Hepatocyte (in vitro differentiated cells): ENCODE measurements at places on chromosomes 7 and 10. TPM values are rescaled to one million over a fixed set of nuclear protein-coding genes. Genes with fewer than 3 reads are reported as not detected.
A peak's percentile ranks its signal among the peaks of the same experiment; 100 is the strongest.

- H3K4me1 ChIP-seq, result peaks cover 10% of the 10 kb centered on the region
These were observed 902 bp upstream of the NFE2L3 start for GRCh38 chr7:26151096-26151495.

DNA sequence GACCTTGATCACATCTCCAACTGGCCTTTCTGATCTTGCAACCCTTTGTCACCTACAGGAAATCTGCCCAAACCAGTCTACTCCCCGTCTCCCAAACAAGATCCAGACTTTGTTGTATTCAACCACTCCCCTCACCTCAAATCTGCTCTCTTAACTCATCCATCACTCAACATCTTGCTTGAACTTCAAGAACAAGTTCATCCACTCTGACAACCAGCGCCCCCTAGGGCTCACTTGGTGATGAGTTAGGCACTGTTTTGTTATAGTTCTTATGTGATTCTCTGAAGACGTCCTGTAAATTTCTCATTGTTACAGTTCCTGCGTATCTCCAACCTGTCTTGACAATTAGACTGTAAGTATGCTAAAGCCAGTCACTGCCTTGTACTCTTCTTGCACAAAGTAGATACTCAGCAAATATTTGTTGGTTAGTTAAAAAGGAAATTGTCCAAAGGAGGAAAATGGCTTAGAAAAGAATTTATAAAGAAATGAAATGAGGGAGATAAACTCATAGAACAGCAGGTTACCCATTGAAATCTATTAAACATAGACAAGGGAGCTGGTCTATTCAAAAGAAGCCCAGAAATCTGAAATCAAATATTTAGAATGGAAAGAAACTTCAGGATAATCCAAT is 5.3 kb downstream of the FRMD4A start:
- no peak overlapping the region for H3K27ac ChIP-seq
- no peaks in the 10 kb centered on the region for H3K4me1 ChIP-seq
- H3K36me3 ChIP-seq, result no peaks in the 10 kb centered on the region
- no peaks in the 10 kb centered on the region for H3K27me3 ChIP-seq
- peak; percentile 48 for DNase-seq

TMUB1 gene
- 40.5 and 45.0 TPM in 2 replicates for total RNA-seq

GRCh38 chr7:131455001-131455400 is 101.4 kb downstream of the PODXL start:
- DNase-seq, result no peak
- no peak overlapping the region for H3K4me3 ChIP-seq
- H3K4me1 ChIP-seq, result no peaks in the 10 kb centered on the region
- no peak overlapping the region for H3K27ac ChIP-seq
- H3K36me3 ChIP-seq, result no peaks in the 10 kb centered on the region

TYW1B gene
- total RNA-seq, result 1.9 TPM in 2 replicates

MET gene
- 29.3 and 35.7 TPM in 2 replicates for total RNA-seq

CFAP46 gene
- 1.6 and 2.4 TPM in 2 replicates for total RNA-seq

- H3K4me3 ChIP-seq, result no peak overlapping the region
- no peaks in the 10 kb centered on the region for H3K36me3 ChIP-seq
- H3K27me3 ChIP-seq, result no peaks in the 10 kb centered on the region
- no peak for DNase-seq
These were observed 14.5 kb upstream of the RNF216 start for GRCh38 chr7:5795752-5796475.

FAM20C gene
- total RNA-seq, result 42.5 and 47.8 TPM in 2 replicates

MOGAT3 gene
- 6.3 and 8.4 TPM in 2 replicates for total RNA-seq

- no peaks in the 10 kb centered on the region for H3K27me3 ChIP-seq
- no peak overlapping the region for H3K4me3 ChIP-seq
- no peaks in the 10 kb centered on the region for H3K36me3 ChIP-seq
- no peak for DNase-seq
- no peak overlapping the region for H3K27ac ChIP-seq
- peaks cover 34% of the 10 kb centered on the region for H3K4me1 ChIP-seq
These were observed 201.1 kb downstream of the BAMBI start for GRCh38 chr10:28878236-28878970.

DNA sequence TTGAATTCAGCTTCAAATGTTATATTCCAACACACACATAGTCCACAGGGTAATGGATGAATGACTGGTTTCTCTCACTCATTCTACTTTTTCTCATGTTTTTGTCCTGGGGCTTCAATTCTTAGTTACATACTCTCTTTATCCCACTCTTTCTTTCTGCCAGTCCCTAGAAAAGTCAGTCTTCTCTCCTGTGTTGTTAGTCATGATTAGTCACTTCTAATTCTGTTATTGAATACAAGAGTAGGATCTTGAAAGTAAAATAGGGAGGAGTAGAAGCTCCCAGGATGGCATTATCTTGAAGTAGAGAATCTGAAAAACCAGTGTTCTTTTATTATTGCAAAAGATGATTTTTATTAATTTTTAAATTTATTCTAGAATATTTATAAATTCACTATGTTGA is 45.5 kb upstream of the CALCR start:
- no peaks in the 10 kb centered on the region for H3K4me1 ChIP-seq
- no peaks in the 10 kb centered on the region for H3K27me3 ChIP-seq
- DNase-seq, result no peak

DNA sequence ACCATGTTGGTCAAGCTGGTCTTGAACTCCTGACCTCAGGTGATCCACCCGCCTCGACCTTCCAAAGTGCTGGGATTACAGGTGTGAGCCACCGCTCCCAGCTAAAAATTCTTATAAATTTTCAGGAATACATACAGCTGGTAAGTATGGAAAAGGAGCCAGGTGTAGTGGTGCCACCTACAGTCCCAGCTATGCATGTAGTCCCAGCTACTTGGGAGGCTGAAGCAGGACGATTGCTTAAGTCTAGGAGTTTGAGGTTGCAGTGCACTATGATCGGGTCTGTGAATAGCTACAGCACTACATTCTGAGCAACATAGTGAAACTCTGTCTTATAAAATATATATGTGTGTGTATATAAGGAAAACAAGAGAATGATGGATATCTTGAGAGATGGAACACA is 19.0 kb downstream of the LDB1 start:
- H3K4me3 ChIP-seq, result no peak overlapping the region
- no peak overlapping the region for H3K27ac ChIP-seq
- H3K36me3 ChIP-seq, result no peaks in the 10 kb centered on the region
- no peaks in the 10 kb centered on the region for H3K27me3 ChIP-seq

GRCh38 chr7:125195156-125195555 is 265.5 kb upstream of the POT1 start:
- no peak for DNase-seq
- no peak overlapping the region for H3K27ac ChIP-seq
- no peaks in the 10 kb centered on the region for H3K36me3 ChIP-seq
- H3K27me3 ChIP-seq, result no peaks in the 10 kb centered on the region
- H3K4me1 ChIP-seq, result no peaks in the 10 kb centered on the region

- no peaks in the 10 kb centered on the region for H3K36me3 ChIP-seq
- no peak for DNase-seq
- no peaks in the 10 kb centered on the region for H3K4me1 ChIP-seq
- H3K27me3 ChIP-seq, result no peaks in the 10 kb centered on the region
These were observed 54.1 kb upstream of the ANTXRL start for GRCh38 chr10:46232666-46233065.
